ENCODE measurements at places on chromosomes 11 and 22. TPM values are rescaled to one million over a fixed set of nuclear protein-coding genes. Genes with fewer than 3 reads are reported as not detected.

DNA sequence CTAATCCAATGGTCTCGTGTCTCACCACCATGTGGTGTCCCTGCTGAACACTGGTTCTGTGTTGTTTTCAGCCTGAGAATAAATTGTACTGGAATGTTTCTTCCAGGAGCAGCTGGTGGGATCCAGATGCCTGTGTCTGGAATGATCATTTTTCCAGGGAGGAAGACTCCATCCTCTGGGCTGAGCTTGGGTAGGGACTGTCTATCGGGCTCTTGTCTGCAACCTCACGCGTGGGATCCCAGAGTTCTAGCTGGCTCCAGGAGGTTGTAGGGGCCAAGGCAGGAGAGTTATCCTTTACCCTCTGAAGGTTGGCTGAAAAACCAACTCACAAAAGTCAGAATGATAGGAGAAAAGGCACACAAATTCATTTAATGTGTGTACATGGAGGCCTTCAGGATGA is 144.1 kb upstream of the B3GAT1 start:
- DNase-seq: no peak

DNA sequence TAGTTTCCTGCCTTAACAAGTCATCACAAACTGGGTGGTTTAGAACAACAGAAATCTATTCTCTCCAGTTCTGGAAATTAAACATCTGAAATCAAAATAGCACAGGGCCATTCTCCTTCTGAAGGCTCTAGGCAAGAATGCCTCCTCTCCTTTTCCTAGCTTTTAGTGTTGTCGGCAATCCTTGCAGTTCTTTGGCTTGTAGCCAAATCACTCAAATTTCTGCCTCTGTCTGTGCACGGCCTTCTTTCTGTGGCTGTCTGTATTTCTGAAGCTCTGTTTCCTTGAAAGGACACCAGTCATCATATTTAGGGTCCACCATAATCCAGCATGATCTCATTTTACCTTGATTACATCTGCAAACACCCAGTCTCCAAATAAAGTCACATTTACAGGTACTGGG is 795.5 kb downstream of the METTL15 start:
- no peak for DNase-seq

CXCR5 gene
- 35.4 TPM for polyA plus RNA-seq

LYVE1 gene
- polyA plus RNA-seq: 35.9 TPM

GRCh38 chr22:19059481-19060278 is 62.5 kb downstream of the DGCR2 start:
- peak; percentile 47 for DNase-seq

- DNase-seq: no peak
These were observed 3.9 kb downstream of the BET1L start for GRCh38 chr11:203056-203944.

FXYD2 gene
- 8.3 TPM for polyA plus RNA-seq

GRCh38 chr11:10581481-10582019 is 13.1 kb upstream of the LYVE1 start:
- peak; percentile 88 for DNase-seq

PACSIN3 gene
- polyA plus RNA-seq: 1.2 TPM
